Right renal pelvis (tissue), 4 donors: ENCODE measurements at places on chromosomes 13 and 19.

GRCh38 chr19:30183807-30184490 is 188.2 kb upstream of the ZNF536 start:
- no peak for DNase-seq

DNA sequence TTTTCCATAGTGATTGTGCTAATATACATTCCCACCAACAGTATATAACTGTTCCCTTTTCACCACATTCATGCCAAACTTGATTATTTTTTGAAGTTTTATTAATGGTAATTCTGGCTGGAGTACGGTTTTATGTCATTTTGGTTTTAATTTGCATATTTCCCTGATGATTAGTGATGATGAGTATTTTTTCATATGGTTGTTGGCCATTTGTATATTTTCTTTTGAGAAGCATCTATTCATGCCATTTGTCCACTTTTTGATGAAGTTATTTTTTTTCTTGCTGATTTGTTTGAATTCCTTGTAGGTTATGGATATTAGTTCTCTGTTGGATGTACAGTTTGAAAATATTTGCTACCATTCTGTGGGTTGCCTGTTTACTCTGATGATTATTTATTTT is 484.4 kb upstream of the SPRY2 start:
- no peak for DNase-seq

DNA sequence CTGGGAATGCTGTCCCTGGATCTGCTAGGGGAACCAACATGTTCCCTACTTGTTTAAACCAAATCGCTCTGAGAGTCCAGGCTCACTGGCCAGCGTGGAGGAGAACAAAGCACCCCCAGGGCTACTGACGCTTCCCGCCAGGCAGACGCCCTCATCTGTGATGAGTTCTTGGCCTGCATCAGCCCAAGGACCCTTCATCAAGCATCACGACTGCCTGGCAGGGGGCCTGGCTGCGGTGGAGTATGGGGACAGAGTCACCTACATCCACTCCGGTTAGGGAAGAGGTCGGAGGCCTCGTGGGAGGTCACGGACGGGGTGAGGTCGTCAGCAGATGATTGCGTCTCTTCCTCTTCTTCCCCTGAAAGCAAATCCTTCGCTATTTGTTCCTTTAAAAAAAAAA is 17.7 kb downstream of the MIER2 start:
- DNase-seq: no peak

DNA sequence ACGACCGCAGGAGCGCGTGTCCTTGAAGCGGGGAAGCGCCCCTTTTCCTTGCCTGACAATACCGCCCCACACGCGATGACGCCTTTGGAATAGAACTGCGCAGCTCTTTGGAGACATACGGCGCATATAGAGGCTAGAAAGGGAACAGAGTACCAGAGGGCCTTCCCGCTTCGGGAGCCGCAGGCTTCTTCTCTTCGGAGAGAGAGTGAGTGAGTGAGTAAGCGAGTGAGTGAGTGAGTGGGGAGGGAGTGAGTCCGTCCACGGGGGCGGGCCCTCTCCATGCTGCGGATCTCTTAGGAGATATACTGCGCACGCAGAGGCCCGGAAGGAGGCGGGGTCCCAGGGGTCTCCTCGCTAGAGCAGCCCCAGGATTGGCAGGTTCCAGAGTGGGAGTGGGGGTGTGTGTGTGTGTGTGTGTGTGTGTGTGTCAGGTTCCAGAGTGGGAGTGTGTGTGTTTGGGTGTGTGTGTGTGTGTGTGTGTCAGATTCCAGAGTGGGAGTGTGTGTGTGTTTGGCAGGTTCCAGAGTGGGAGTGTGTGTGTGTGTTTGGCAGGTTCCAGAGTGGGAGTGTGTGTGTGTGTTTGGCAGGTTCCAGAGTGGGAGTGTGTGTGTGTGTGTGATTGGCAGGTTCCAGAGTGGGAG is 97.0 kb downstream of the INSR start:
- peak; percentile 88 for DNase-seq

- no peak for DNase-seq
Measured at GRCh38 chr19:10271543-10272086, 695 bp downstream of the ICAM1 start.

DNA sequence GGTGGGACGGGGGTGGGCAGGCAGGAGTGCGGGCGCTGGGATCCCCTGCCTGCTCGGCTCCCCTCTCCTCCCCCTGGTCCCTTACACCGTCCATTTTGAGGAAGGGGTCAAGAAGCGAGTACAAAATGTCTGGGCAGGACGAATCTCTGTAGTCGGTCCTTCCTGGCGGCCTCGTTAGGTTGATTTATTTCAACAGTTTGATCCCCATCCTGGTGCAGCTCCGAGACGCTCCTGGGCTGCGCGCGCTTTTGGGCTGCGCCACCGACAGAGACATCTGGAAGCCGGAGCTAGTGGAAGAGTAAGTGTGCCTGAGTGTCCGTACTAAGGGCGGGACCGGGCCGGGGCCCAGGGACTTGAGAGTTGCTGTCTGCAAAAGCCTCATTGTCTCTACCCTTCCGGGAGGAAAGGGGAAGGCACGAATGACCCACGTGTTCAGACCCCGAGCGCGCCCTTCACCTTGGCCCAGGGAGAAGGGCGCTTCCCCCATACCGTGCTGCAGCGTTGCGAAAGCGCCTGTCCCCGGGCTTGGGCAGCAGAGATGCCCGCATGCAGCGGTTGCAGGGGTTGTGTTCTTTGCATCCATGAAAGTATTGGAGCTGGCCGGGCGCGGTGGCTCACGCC is 1.8 kb downstream of the ZNF114 start:
- no peak for DNase-seq

GRCh38 chr19:10812902-10813404 is 23.1 kb downstream of the TMED1 start:
- DNase-seq: no peak

DNA sequence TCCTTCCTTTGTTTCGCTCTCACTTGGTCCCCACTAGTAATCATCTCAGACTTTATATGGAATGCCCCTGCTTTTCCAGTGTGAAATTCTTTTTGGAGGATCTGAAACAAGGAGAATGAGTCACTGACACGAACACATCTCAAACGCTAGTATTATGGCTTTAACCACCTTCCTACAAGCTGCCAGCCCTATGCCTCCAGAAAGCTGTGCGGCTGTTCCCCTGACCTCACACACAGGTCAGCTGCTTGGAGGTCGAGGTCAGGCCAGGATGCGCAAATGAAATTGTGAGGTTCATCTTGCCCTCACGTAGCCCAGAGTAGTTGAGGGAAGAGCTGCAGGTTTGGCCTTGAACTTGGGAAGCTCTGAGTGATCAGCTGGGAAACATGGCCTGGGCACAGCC is 449.8 kb downstream of the FGF9 start:
- DNase-seq: no peak

- no peak for DNase-seq
Measured at GRCh38 chr19:43430142-43430710, 15.5 kb downstream of the TEX101 start.

DNA sequence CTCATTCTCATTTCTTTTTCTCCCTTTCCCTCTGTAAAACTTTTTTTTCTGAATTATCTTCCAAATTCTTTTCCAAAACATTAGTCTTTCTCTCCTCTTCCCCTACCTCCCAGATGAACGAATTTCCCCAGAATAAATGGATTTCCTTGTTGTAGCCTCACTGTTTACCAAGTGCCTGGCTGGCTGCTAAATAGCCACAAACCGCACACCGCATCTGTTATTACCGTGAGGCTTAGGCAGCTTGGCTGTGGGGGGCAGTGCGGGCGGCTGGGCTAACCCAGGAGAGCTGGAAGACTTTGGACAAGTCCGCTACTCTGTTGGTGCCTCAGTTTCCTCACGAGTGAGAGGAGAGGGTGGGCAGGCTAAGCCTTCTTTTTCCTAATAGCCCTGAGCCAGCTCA is 10.7 kb downstream of the IL17D start:
- no peak for DNase-seq

- no peak for DNase-seq
Measured at GRCh38 chr19:56917998-56918397, 77.5 kb upstream of the PEG3 start.

GRCh38 chr13:37960427-37960826 is 90.9 kb upstream of the TRPC4 start:
- DNase-seq: no peak

DNA sequence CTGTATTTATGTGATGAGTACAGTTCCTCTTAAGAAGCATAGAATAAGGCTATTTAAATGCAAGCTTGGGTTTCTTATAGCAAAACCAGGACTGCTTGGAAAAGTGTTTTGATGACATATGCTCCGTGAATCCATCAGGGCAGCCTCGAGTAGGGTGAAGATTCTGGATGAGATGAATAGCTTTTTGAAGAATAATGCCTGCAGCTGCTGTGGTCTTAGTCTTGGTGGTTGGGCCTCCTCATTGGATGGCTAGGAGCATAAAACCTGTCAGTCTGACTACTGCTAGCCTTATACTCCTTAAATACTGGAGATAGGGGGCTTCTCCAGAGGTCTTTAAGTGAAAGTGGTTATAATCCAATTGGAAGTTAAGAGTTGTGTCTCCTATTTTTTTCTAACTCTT is 704.3 kb downstream of the FGF9 start:
- no peak for DNase-seq

GRCh38 chr19:23049256-23049655 is 46.3 kb upstream of the ZNF728 start:
- DNase-seq: no peak

- no peak for DNase-seq
Measured at GRCh38 chr13:106028911-106029310, 506.6 kb downstream of the EFNB2 start.

DNA sequence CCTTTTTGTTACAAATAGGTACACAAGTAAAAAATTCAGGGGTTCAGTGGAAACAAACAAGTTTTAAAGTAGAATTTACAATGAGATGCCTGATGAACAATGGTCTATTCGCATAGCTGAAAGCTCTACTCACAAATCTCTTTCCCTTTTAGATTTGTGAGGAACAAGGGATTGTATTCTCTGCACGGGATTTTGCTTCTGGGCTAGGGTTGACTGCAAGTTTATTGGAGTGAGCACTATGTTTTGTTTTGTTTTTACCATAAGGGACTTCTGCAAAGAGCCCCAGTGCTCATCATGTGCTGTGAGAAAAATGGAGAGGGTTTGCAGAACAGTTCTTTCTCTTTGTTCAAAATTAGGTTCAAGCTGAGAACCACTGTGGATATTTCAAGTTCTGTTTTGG is 160.5 kb downstream of the DLEU7 start:
- DNase-seq: no peak

DNA sequence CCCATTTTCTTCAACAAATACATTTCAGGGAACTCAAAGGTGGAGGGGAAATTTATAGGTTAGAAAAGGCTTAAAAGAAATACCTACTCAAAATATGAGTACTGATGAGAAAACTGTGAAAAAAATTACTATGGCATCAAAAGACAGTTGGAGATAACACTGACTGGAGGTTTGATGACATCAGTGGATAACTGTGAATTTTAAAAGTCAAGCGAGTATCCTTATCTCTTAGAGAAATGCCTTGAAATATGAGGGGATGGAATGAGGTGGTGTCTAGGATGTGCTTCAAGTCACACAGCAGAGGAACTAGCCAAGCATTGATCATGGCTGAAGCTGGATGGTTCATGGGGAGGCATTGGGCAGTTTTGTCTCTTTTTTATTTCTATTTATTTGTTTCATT is 27.2 kb upstream of the SLC15A1 start:
- no peak for DNase-seq

- DNase-seq: no peak
Measured at GRCh38 chr13:91032104-91032503, 315.4 kb upstream of the MIR17HG start.

DNA sequence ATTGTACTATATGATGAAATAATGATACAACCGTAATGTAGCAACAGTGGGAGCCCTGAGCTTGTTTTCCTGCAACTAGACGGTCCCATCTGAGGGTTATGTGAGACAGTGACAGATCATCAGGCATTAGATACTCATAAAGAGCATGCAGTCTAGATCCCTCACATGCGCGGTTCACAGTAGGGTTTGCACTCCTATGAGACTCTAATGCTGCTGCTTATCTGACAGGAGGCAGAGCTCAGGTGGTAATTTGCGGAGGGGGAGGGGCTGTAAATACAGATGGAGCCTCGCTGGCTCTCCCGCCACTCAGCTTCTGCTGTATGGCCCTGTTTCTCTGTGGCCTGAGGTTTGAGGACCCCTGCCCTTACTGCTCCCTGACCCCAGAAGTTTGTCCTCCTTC is 13.7 kb downstream of the EPHX3 start:
- no peak for DNase-seq

GRCh38 chr19:43662487-43662886 is 7.5 kb downstream of the PLAUR start:
- DNase-seq: no peak

DNA sequence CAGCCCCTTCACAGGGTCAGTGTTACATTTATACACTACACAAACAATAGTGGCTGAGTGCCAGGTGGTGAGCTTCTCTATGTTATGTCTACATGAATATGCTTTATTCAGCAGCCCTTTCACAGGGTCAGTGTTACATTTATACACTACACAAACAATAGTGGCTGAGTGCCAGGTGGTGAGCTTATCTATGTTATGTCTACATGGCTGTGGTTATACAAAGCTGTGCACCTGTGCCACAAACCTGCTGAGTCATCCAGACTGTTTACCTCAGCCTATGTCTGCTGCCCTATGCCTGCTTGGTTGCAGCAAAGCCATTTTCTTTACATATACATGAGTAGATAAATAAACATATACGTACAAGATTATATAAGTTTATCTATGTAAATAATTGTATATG is 76.5 kb downstream of the ZNF726 start:
- no peak for DNase-seq

GRCh38 chr13:97834250-97834649 is 119.2 kb upstream of the IPO5 start:
- no peak for DNase-seq

- DNase-seq: no peak
Measured at GRCh38 chr19:10551698-10552301, 8.1 kb downstream of the ATG4D start.

DNA sequence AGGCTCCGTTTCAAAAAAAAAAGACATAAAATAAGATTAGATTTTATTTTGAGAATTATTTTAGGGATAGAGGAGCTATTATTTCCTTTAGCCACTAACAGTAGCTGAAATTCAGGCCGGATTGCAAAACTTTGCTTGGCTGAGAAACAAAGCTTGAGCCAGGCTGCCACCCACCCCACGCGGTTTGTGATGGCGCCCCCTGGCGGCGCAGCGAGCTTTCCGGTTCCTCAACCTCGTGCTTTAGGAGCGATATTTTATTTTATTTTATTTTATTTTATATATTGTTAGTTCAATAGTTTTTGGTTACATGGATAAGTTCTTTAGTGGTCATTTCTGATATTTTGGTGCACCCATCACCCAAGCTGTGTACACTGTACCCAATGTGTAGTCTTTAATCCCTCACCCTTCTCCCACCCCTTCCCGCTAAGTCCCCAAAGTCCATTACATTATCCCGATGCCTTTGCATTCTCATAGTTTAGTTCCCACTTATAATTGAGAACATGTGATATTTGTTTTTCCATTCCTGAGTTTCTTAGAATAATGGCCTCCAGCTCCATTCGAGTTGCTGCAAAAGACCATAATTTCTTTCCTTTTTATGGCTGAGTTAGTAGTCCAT is 19.8 kb upstream of the CEACAM4 start:
- no peak for DNase-seq

DNA sequence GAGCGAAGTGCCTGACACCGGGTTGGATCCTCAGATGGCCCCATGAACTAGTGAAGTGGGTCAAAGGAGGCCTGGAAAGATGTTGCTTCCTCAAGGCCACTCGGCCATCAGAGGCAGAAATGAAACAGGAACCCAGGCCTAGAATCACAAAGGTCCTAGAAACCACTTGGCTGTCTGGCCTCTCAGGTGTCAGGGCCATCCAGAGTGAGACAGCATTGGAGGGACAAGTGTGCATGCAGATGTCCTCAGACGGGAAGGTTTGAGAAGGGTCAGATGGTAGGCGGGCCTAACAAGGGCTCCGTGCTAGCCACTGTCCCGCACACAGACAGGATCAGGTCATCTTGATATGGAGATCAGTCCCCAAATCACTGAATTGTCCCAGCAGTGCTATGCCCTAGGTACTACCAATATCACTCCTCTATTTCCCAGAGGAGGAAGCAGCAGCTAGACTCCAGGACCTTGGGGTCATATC is 14.3 kb downstream of the CCDC97 start:
- no peak for DNase-seq
